ENCODE measurements at places on chromosomes 6 and 20.

DNA sequence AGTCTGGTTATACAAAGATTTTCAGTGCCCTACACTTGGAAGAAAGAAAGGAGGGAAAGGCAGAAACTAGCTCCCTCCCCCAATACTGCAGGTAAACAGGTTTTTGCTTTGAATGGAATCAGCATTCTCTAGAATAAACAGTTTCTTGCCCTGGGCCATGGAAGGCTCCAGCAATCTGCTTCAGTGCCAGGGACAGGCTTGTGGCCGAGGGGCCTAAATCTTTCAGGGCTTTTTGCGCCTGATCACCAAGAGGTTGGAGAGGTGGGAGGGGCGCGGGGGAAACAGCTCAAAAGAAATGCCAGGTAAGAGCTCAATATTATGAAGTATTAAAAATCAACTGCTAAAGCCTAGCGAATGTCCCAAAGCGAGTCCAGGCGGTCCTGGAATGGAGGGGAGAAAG, 23.8 kb downstream of the TFAP2B start:
- ATAC-seq, result no peak

GRCh38 chr6:117409420-117409819, 16.3 kb downstream of the ROS1 start:
- no peak for ATAC-seq

DNA sequence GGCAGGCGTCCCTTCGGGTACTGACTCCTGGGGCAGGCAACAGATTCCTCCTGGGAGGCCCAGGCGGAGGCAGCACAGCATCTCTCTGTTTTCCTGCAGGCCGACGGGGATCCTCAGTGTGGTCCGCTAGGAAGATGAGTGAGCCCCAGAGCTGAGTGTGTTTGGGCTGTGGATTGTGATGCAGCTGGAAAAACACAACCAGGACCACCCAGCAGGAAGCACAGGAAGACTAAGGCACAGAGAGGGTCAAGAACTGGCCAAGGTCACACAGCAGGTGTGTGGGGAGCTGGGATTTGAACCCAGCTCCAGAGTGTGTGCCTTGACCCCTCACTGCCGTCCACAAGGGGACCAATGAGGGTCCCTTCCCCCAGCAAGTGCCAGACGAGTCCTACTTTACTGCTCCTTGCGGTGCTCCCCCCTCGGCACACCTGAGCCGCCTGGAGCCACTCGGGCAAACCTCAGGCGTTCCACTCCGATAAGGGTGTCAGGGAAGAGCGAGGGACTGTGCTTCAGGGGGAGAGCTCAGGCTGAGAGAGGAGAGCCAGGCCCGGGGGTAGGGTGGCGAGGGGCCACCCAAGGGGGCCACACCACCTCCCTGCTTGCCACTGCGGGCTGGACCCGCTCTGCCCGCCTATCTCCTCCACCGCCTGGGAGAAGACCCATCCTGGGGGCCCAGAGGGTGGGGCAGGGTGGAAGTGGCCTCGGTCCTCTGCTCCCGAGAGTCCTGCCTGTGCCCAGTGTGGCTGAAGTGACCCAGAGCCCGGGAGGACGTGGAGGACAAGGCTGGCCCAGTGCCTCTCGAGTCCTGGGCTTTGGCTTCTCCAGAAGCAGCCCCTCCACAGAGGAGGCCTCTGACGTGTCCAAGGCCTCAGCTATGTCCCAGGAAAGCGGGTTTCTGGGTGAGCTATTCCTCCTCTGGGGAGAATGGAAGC, 63.3 kb downstream of the YTHDF1 start:
- no peak for ATAC-seq

DNA sequence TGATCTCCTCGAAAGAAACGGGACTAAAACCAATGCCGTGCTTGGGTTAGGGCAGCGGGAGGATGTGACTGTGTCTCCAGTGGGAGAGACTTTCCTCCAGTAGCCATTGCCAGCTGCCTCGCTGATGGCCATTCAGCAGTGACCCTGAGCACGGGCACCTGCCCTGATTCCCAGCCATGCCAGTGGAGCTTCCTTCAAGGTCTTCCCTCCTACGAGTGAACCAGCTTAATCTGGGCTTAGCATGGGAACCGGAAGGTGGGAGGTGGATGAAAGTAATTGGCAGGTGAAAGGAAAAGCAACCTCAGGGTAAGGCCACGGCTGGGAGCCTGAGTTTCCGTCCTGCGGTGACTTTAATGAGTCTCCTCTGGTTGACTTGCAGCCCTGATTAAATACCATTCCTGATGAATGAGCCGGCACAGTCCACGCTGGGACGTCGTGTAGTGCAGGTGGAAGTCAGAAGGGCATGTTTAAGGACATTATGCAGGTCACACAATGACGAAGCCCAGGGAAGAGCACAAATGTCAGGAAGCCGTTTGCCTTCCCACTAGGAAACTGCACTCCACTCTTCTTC, 813.5 kb downstream of the QKI start:
- ATAC-seq, result no peak

DNA sequence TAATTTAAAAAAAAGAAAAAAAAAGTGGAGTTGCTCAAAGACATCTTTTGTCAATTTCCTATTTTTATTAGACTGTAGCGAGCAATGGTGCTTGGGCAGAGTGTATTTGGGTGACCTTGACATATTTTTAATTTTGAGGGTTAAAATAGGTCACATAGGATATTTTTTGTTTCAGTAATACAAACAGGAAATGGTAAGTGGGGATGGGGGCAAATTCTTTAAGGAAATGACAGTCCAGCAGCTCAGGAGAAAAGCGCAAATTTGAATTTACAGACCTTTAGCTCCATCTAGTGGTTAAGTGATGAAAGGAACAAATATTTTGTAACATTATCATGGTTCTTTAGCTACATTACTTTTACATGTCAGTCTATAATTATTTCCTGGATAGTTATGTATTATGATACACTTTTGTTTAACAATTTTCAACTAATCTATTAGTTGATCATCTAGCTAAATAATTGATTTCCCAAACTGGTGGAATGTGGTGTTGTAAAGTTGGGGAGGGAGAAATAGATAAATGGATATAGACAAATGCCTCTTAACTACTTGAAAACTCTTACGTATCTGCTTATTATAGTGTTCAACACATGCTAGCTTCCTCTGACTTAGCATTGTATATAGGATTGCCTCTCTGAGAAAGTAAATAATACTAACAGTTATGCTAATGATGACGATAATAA, 10.0 kb downstream of the CITED2 start:
- no peak for ATAC-seq

GRCh38 chr20:58714340-58714922, 21.8 kb downstream of the NPEPL1 start:
- ATAC-seq, result no peak

- no peak for ATAC-seq
These were observed 431.5 kb downstream of the HACE1 start for GRCh38 chr6:104428184-104428583.
